ENCODE measurements at places on chromosomes 5 and 9.
A peak's percentile ranks its signal among the peaks of the same experiment; 100 is the strongest.

GRCh38 chr5:135859641-135860040, 25.2 kb downstream of the SLC25A48 start:
- DNase-seq: no peak

- DNase-seq: no peak
These were observed 225.0 kb downstream of the ESM1 start for GRCh38 chr5:54760182-54760935.

- DNase-seq: no peak
These were observed 49.8 kb downstream of the MAP1B start for GRCh38 chr5:72156946-72157624.

DNA sequence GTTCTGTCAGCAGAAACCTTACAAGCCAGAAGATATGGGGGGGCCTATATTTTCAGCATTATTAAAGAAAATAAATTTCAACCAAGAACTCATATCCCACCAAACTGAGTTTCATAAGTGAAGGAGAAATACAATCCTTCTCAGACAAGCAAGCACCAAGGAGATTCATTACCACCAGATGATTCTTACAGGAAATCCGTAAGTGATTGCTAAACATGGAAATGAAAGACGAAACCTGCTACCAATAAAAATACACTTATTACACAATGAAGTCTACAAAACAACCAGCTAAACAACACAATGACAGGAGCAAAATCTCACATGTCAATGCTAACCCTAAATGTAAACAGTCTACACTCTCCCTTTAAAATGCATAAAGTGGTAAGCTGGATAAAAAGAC, 17.8 kb upstream of the C9orf72 start:
- no peak for DNase-seq

- no peak for DNase-seq
These were observed 20.5 kb downstream of the MSX2 start for GRCh38 chr5:174744896-174745295.

- no peak for DNase-seq
These were observed 743.2 kb upstream of the CDH10 start for GRCh38 chr5:25387953-25388352.

DNA sequence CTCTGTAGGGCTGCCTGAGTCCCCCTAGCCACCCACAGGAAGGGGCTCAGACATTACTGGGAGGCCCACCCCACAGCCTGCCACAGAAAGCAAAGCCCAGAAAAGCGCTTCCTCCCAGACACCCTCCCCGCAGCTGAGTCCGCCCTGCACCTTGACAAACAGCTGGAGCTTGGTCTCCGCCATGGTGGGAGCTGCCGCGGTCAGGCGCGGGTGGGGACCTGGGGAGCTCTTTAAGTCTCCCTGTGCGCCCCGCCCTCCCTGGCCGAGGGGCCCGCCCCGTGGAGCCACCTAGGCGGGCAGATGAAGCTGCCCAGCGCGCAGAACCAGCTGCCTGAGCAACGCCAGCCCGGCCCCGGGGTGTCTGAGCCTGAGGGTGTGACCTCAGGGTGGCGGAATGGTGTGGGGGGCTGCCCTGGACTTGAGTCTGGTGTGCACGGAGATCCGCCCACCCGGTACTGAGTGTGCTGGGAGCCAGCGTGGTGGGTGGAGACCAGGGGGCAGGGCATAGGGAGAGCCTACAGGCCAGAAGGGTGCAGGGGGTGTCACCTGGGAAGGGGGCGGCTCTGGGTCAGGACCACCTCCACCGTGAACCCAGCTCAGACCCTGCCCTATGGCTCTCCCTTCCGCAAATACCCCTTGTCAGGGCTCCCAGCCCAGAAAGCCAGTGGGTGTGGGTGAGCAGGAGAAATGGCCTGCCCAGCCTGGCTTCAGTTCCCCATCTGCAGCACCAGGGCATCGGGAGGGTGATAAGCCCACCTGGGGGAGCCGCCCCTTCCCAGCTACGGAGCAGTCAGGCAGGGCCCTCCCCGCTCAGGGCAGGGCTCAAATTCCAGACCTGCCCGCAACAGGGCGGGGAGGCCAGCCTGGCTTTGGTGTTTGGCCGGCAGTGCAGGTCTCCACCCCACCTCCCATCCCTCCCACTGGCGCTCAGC, at the start of gene CLIC3:
CLIC3 (minus strand) TSS at position 208 of the 932 bp plus-strand sequence; CDS start at position 183, 25 bp downstream.
- DNase-seq: no peak

DNA sequence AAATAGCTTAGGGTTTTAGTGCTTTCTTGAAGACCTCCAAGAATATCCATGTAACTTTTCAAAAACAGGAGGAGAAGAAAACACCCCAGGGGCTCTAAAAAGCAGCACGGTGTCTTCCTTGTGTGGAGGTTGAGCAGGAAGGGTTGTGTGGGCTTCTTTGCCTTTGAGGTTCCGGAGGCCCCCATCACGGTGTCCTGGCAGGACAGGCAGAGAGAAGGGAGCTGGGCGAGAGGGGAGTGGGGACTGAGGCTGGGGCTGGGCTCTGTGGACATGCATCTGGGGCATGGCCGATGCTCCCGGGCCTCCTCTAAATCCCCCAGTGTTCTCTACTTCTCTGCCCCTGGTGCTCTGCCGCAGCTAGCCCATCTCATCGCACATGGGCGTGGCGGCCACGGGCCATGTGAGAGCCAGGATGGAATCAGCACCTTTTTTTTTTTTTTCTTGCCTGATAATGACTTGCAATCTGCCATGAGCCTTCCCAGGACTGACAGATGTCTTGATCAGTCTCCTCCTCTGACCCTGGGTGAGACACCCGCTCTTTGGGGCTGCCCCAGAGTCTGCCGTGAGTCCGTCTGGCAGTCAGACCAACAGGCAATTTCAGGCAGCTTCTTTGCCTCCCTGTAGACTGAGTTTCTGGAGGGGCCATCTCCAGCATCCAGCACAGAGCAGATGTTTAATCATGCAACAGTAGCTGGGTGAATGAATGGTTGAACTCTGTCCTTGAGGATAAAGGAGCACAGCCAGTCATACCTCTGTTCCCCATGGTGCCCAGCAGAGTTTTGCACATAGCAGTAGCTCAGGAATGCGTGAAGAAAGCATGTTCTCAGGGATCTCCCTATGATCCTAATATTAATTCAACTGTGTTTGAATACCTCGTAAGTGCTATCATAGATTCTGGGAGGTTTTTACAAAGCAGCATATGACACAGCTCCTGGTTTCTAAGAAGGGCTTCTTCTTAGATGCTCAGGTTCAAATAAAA, 12.1 kb downstream of the CXCL14 start:
- no peak for DNase-seq

- DNase-seq: peak; percentile 51
These were observed 600 bp downstream of the ENC1 start for GRCh38 chr5:74639807-74640449.

- DNase-seq: no peak
These were observed 126.0 kb upstream of the C6 start for GRCh38 chr5:41339339-41339738.

DNA sequence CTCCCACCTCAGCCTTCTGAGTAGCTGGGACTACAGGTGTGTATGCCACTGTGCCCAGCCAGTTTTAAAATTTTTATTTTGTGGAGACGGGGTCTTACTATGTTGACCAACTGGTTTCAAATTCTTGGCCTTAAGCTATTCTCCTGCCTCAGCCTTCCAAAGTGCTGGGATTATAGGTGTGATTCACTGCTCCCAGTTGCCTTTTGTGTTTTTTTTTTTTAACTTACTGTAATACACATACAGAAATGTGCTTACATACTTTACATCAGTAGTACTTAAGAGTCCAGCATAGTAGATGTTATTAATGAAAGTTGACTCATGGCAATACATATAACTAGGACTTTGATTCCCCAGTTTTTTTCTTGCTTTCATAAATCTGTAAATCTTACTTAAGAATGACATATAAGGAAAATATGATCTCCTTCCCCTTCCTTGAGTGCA, 4.7 kb downstream of the MAN2A1 start:
- no peak for DNase-seq

DNA sequence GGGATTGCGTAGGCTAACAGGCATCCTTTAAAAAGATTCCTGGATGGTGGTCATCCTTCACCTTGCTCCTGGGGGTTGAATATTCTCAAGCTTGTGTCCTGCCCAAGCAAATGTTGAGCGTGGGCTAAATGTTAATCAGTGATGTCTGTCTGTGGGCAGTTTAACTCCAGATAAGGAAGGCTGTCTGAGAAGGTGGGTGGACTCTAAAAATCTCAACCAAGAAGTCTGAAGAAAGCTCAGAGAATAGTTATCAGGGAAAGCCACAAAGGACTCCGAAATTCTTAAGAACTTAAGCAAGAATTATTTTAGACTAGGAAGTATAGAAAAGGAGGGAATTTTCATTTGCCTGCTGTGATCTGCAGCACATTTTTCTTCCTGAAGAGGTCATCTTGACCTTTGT, 77.9 kb upstream of the FSD1L start:
- DNase-seq: no peak

DNA sequence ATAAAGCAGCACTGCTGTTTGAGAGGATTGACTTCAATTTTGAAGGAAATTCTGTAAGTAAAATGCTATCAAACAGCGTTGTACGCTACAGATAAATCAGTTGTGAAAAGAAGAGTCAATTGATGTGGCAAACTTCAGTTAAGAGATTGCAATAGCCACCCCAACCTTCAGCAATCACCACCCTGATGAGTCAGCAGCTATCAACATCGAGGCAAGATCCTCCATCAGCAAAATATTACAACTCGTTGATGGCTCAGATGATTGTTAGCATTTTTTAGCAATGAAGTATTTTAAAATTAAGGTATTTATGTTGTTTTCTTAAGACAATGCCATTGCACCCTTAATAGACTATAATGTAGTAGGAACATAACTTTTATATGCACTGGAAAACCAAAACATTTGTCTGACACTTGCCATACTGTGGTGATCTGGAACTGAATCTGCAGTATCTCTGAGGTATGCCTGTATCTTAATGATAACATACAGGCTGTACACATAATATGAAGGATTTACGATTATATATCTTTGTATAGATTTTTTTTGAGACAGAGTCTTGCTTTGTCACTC, 47.5 kb downstream of the VPS13A start:
- DNase-seq: no peak

GRCh38 chr5:122704247-122705036, 70.4 kb upstream of the SNX2 start:
- no peak for DNase-seq

- no peak for DNase-seq
These were observed 693.6 kb downstream of the PRELID2 start for GRCh38 chr5:145141534-145141933.

GRCh38 chr9:96483733-96484390, 33.9 kb downstream of the HABP4 start:
- no peak for DNase-seq

GRCh38 chr5:84506625-84507024, 121.9 kb upstream of the EDIL3 start:
- no peak for DNase-seq

DNA sequence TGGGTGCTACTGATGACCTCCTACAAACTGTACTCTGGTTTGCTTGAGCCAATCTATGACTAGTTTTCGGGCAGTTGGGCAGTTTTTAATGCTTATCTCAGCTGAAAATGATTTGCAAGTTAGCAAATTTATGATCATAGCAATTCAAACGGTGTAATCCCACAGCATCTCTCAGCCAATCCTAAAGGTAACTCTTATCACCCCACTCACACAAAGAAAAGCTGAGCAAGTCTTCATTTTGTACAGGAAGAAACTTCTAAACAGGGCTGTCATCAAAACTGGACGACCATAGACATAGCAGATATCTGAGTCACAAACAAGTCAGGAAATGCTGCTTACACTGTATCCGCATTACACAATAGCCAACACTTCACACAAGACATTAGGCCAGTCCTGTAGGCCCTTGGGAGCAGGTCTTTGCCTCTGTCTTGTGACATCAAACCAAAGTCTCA, 2.6 kb upstream of the ENC1 start:
- no peak for DNase-seq

DNA sequence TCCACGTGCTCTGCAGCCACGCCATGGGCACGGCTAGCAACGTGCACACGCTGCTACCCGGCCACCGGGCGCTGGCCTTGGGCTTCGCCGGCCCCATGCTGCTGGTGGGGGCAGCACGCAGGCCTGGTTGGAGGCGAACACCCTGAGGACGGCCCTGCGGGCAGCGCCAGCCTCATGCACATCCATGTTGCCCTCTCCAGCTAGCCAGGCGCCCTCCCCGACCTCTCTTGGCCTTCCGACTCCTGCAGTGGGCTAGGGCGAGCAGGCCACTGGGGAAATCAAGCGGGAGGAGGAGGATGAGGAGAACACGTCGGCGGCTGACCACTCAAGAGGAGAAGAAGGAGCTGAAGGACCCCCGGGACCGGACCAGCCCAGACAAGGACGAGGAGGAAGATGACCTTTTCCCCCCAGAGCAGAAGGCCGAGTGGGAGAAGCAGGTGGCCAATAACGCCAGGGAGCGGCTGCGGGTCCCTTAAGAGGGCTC, 73.3 kb downstream of the INSL6 start:
- DNase-seq: no peak

GRCh38 chr5:119340597-119341218, 15.1 kb upstream of the TNFAIP8 start:
- no peak for DNase-seq

- DNase-seq: no peak
These were observed 222.2 kb downstream of the NDUFS4 start for GRCh38 chr5:53782620-53783019.

DNA sequence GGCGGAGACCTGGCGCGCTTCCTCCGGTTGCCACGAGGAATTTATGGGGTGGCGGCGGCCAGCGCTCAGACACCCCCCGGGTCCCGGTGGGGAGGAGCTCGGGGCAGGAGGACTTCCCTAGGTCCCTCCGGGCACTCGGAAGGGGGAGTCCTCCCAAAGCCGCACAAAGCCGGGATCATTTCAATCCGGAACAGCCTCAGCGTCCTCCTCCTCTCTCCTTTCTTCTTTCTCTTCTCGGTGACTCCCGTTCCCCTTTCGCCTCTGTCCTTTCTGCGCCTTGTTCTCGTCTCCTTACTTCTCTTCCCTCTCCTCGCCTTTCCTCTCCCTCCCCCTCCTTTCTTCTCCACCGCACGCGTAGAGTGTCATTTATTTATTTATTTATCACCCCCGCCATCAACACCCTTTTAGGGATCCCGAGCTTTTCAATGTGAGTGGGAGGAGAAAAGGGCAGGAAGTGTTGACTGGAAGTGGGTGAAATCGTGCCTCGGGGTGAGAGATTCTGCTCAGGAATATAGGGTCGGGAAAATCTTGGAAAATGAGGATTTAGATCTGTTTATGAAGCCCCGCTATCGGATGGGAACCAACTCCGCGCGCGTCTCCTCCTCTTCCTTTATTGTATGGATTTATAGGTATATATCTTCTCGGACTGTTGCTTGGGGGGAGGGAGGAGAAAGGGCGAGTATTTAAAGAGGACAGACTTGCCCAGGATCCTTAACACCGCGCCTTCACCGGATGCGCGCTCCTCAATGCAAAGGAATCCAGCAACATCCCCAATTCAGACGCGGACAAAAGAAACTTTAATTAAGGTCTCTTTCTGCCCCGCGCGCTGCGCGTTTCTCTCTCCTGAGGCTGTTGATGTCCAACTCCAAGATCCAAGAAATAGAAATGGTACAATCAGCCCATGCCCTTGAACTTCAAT, 2.0 kb upstream of the ZNF462 start:
- DNase-seq: peak; percentile 50

GRCh38 chr9:84667571-84668195, 1.8 kb upstream of the NTRK2 start:
- DNase-seq: peak; percentile 34
